ENCODE measurements at places on chromosomes 6 and 20.
A peak's percentile ranks its signal among the peaks of the same experiment; 100 is the strongest.

DNA sequence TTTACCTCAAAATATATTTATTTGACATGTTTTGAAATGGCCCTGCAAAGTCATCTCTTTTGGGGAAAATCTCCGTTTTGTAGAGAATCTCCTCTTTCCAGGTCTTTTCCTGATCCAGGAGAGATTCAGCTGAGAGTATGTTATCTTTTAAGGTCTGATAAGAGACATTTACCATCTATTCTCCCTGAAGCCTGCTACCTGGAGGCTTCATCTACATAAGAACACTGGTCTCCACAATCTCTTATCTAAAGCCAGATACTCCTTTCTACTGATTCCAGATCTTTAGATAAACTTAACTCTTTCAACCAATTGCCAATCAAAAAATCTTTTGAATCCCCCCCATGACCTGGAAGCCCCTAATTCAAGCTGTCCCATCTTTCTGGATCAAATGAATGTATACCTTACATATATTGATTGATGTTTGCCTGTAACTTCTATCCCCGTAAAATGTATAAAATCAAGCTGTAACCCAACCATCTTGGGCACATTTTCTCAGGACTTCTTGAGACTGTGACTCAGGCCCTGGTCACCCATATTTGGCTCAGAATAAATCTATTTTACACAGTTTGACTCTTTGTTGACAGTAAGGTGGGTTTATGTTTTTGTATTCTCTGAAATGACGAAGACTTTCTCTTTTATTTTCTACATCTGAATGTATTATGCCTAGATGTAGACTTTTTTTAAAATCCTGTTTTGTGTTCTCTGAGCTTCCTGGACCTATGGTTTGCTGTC lies 95.5 kb downstream of the ECT2L start:
- DNase-seq: no peak

DNA sequence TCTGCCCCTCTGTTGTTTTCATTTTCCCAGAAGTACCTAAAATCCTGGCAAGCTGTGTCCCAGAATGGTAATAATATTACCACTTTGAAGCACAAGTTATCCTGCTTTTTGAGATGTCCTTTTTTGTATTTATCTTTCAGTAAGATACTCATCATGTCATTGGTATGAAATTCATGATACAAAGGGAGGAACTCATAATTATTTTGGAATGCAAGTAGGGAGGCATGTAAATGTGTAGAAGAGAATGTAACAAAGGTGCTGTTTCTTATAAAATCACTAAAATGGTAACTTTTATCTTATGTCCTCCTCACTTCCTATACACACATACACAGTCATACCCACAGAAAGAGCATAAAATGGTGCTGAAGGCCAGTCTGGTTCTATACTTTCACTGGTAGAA lies 109.9 kb downstream of the CD2AP start:
- DNase-seq: peak; percentile 45

- DNase-seq: peak; percentile 96
These were observed 53.9 kb downstream of the PXDC1 start for GRCh38 chr6:3697609-3698008.

DNA sequence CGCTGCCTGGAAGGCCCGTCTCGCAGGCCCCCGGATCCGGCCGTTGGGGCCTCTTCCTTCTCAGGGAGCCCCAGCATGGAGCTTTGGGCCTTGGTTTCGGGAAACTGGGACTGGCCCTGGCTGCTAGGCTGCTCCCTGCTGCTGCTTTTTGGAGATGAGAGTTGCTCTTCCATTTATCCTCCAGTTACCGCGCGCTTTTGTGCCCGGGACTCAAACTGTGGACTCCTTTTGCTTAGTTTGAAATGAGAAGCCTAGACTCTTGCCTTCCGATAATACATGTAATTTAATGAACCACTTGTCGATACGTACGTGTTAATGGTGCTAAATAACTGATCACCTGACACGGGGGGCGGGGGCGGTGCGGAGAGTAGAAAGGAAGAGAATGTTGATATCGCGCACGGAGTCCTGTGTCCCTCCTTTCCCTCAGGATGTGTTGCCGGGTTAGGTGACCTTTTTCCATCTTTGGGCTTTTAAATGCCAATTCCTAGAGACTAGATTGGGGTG lies 968 bp downstream of the PHF3 start:
- peak; percentile 23 for DNase-seq

DNA sequence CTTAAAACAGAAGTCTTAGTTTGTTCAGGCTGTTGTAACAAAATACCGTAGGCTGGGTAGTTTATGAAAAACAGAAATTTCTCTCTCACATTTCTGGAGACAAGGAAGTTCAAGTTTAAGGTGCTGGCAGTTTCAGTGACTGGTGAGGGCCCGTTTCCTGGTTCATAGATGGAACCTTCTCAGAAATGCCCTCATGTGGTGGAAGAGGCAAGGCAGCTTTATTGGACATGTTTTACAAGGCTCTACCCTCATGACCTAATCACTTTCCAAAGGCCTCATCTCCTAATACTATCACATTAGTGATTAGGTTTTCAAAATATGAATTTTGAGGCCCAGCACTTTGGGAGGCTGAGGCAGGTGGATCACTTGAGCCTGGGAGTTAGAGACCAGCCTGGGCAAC lies 2.4 kb downstream of the HEBP2 start:
- no peak for DNase-seq

DNA sequence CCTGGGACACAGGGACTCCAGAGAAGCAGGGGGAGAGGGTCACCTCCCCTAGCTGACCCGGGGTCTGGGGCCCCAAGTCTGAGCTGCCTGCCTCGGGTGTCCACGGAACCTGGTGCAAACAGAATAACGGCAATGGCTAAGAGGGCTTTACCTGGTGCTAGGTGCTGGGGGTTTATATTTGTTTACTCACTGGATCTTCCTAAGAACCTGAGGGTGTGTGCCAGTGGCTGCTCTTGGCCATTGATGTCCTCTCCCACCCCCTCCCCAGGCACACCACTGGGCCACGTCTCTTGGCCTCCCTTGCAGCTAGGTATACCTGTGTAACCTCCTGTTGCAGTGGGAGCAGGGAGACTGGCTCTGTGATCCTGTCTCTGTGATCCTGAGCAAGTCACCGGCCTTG lies 157.9 kb upstream of the MLN start:
- no peak for DNase-seq
